ENCODE measurements at places on chromosomes 4 and X.

GRCh38 chr4:94488670-94489069 is 36.9 kb downstream of the PDLIM5 start:
- DNase-seq: peak; percentile 54

DNA sequence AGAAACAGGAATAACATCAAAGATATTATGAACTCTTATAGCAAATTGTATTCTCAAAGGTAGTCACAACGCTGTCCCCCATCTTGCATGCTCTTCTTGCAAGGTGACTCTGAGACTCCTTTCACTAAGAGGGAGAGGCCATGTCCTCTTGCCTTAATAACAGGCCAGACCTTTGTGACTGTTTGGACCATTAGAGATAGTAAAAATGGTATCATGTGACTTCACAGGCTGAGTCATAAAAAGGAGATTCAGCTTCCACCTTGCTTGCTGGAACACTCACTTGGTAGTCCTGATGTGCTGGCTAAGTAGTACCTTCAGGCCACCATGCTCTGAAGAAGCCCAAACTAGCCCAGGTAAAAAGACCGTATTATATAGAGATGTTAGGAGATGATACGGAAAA is 143.8 kb downstream of the FBXW7 start:
- DNase-seq: no peak

GRCh38 chrX:65035446-65035770 is 59.2 kb upstream of the ZC4H2 start:
- peak; percentile 9 for DNase-seq

- DNase-seq: no peak
Measured at GRCh38 chr4:30769093-30769492, 48.9 kb downstream of the PCDH7 start.

DNA sequence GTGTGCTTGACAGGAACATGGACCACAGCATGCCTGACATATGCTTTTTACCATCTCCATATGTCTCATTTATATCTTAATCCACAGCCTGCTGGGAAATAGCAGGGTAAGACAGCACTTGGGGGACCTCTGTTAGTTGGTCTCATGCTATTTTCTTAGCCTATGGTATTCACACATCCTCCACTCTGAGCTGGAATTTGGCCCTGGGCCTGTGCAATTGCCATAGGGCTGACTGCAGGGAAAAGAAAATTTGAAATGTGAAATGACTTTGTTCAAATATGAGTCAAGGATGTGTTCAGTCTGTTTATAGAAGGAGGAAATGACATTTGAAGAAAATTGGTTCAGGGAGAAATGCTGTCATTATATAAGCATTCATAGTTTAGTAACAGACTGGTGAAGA is 9.6 kb upstream of the MAP7D3 start:
- peak; percentile 58 for DNase-seq

DNA sequence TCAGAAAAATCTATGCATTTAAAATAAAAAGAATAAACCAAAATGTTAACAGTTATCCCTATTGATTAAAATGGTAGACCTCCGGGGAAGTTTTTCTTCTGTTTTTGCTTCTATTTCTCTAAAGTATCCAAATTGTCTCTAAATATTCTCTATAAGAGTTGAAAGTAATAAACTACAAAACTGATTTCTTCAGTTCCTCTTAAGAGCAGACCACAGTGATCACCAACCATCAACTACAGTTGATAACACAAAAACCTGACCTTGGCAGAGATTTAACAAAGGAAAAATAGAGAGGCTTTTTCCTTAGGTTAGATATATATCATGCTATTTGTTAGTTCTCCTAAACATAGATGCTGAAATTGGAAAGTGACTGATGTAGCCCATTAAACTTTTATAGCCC is 27.3 kb downstream of the DDX60 start:
- no peak for DNase-seq

DNA sequence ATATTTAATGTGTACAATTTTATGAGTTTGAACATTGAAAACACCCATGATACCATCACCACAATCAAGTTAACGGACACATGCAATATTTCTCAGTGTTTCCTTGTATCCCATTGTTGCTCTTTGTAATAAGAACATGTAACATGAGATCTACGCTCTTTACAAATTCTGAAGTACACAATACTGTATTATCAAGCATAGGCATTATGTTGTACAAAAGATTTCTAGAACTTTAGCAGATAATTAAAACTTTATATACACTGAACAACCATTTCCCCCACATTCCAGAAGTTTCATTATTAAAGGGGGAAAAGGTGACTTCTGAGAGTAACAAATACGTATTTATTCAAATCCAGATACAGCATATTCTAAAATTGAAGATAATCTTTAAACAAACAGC is 114.5 kb downstream of the SLC10A7 start:
- DNase-seq: no peak

DNA sequence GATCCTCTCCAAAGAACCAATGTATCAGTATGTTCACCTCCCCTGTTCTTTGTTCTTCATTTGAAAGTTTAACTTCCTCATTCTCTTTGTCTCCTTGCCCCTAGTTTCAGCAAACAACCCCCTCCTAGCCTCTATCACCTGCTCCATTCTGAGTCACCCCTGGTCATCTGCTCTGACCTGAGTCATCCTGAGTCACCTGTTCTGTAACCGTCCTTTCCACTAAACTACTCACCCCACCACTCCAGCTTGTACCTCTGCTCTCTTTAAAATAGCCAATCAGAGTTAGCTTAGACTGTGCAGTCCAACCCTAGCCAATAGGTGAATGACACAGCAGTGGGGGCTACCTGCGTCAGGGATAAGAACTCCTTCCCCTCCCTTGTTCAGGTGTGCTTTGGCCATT is 249.8 kb upstream of the AADAT start:
- no peak for DNase-seq

DNA sequence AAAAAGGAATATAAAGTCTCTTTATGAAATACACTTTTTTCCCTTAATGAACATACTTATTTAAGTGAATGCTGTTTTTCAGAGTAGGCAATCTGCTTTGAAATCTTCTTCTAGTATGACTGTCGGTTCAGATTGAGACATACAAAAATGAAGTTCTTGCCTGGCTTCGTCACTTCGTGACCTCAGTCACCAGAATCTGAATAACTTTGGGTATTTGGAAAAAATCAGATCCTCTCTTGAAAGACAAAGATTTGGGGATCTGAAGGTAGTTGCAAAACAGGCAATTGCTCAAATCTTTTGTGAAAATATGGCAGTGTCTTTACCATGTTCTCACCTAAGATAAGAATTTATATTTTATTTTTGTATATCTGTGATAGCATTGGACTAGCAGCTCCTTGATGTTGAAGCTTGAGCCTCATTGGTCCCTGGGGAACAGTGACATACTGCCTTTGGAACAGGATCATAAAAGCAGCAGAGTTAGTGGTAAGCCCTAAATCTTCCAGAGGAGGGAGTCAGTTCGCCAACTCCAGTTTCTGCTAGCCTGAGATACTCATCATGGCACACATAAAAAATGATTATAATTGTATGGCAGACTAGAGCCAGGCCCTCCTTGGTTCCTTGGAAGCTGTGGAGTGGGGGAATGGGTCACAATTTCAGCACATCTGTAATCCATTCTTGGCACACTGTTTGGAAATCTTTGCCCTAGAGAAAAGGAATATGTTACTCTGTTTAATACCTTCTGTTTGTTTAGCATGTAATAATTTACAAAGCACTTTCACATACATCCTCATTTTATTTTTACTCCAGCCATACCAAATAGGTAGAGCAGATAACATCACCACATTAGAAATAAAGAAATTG is 5.0 kb downstream of the ARFIP1 start:
- DNase-seq: peak; percentile 68

GRCh38 chrX:109931677-109932076 is 71.2 kb upstream of the TMEM164 start:
- DNase-seq: no peak

DNA sequence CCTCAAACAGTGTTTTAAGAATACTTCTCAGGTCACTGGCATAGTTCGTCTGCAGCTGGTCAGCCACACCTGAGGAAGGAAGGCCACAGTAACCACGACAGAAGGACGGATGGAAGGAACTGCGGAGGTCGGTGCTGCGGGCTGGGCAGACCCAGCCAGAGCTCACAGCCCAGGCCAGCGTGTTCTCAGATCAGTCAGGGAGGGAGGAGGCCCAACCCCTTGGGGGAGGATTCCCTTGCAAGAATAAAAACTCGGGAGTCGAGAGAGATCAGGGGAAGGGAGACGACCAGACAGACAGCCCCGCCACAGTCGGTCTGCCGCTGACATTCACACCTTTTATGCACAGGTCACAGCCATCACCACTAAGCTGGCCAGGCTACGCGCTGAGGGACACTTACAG is 11.3 kb upstream of the MXD4 start:
- no peak for DNase-seq

DNA sequence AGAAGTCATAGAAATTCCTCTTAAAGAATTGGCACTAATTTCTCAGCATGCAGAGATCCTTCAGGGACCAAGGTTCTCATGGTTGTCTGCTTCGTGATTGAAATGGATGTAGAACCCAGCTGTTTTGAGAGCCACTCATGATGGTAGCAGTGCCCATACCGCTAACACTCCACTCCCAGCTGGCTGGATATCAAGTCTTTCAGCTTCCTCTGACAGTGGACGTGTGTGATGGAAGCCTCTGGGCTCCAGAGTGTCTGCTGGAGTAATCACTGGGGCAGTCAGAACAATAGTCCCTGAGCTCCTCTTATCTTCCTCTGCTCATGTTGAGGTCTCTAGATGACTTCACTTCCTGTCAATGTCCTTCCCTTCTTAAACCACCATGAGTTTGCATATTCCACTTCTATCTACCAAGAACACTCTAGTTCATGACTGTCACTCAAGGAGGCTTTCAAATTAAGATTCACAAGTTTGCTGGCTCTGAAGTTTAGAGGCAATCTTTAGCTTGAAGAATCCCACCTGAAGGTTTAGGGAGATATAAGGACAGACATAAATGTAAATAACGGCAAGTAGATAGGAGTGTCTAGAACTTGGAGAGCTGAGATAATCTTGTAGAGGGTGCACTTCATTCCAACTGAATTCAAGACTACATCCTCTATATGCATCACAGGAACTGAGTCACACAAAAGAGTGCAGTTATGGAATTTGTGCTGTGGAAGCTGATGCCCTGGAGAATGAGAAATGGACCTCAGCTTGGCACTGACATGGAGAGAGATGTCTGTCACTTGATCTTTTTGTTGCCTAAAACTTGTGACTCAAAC is 64.5 kb upstream of the WDR1 start:
- no peak for DNase-seq

DNA sequence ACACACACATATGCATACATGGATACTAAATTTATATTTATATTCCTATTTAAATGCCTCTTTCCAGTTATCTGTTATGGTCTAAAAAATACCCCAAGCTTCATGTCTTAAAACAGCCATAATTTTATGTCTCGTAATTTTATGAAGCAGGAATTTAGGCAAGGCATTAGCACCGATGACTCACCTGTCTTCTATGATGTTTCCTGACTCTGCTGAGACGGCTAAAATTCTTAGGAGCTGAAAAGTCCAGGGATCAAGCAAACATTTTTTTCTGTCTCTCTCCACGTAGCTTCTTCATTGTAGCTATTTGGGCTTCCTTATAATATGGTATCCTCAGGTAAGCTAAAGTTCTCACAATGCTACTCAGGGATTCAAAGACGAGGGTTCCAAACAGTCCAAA is 930.3 kb downstream of the STIM2 start:
- DNase-seq: no peak

DNA sequence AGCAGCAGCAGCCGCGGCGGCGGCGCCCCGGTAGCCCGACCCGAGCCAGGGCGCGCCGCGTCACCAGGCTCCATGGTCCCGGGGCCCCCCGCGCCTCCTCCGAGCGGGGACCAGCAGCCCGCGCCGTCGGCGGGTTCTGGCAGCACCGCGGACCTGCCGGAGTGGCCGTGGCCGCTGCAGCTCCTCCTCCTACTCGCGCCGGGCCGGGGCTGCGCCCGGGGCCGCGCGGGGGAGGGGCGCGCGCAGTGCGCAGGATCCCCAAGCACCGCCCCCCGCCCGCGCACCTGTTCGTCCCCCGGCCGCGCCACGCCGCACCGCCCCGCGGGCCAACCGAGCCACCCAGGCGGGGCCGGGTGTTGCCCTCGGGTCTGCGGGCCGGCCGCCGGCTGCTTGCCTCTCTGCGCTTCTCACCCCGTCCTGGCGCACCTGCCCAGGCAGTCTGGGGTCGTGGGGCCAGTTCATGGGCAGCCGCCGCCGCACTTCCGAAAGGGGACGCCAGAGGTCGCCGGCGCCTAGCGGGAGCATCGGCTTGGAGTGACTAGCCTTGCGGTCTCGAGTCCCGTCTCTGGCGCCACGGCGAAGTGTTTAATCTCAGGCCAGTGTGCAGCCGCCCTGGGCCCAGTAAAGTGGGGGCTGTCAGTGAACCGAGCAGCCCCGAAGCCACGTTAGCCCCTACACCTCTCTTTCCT is at the start of gene SLC9A7:
TSS of gene SLC9A7 (minus strand) at position 163 of the 689 bp plus-strand sequence. CDS start at position 74, 89 bp downstream.
- no peak for DNase-seq

- DNase-seq: no peak
Measured at GRCh38 chrX:19627533-19627932, 112.2 kb upstream of the MAP3K15 start.

DNA sequence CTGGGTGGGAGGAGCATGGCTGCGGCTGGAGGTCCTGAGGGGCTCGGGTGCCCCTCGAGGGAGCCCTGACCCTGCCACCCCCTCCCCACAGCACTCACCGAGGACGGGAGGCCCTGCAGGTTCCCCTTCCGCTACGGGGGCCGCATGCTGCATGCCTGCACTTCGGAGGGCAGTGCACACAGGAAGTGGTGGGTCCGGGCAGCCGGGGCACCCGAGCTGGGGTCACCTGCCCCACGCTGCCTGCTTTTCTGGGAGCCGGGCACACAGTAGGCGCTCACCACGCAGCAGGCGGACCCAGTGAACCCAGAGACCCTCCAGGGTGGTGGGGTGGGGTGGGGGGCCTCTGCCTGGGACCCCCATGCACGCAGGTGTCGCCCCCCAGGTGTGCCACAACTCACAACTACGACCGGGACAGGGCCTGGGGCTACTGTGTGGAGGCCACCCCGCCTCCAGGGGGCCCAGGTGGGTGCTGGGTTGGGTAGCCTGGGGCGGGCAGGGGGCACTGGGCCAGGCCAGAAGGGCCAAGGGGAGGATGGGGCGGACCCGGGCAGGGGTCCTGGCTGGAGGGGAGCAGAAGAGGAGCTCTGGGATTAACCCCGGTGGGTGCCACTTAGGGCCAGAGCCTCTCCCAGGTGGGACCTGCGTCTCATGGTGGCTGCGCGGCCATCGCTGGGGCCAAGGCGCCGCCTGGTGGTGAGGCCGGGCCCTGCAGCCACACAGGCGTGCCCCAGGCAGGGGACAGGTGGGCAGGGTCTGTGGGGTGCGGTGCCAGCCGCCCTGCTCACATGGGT is 1.4 kb downstream of the HGFAC start:
- no peak for DNase-seq

GRCh38 chr4:102862747-102863146 is 6.0 kb upstream of the CISD2 start:
- no peak for DNase-seq

GRCh38 chr4:174808836-174809235 is 20.2 kb downstream of the GLRA3 start:
- no peak for DNase-seq

GRCh38 chr4:156378033-156378665 is 424.5 kb upstream of the CTSO start:
- DNase-seq: no peak

GRCh38 chr4:99887837-99888236 is 6.4 kb downstream of the LAMTOR3 start:
- no peak for DNase-seq

- no peak for DNase-seq
Measured at GRCh38 chr4:108709234-108709633, 53.6 kb downstream of the ETNPPL start.

- DNase-seq: peak; percentile 51
Measured at GRCh38 chrX:100995469-100995868, 26.0 kb downstream of the ARL13A start.

Measured in GM04504 (cell line).